ENCODE measurements at places on chromosomes 3 and 15.

DNA sequence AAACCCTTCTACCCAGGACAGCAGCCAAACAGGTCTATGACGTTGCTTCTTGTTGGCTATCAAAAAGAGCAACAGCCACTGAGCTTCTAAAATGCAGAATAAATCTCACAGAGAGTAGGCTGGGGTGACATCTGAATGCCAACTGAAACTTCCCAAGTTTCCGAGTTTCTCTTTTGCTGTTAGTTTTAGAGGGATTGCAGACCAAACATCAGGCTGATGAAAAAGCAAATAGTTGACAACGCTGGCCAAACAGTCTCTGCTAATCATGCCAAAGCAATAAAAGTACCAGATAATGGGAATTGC lies 670 bp upstream of the CBLB start:
- no peak for DNase-seq

GRCh38 chr3:51400166-51400565 lies 9.1 kb downstream of the RBM15B start:
- DNase-seq: no peak

- DNase-seq: no peak
These were observed 10.1 kb downstream of the PCSK6 start for GRCh38 chr15:101479342-101479845.

DNA sequence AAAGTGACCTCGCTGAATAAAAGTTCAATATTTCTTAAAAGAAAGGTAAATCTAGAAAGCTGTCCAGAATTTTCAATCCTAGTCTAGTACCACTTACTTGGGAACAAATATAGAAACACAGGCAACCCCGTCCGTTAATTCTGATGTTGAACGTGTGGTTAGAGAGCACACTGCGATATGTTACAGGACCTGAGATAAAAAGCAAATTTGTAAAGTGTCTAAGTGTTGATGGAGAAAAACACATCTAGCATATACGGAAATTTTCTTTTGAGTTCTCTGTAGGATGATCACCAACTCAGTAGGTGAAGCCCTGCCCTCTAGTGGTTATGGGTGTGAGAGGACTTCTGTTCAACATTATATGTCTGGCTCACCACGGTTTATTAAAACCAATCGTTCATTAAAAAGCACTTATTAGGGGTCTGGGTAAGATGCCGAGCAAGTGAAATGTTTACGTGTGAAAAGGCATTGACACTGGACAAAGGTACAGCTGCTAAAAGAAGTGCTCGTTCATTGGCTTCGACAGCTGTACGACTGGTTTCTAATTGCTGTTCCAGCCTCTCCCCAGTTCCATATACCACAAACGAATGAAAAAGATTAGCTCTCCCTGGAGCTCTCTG lies 1.0 kb upstream of the ATP2C1 start:
- peak; percentile 32 for DNase-seq

- DNase-seq: no peak
These were observed 8.6 kb downstream of the IRAK2 start for GRCh38 chr3:10173095-10173925.

DNA sequence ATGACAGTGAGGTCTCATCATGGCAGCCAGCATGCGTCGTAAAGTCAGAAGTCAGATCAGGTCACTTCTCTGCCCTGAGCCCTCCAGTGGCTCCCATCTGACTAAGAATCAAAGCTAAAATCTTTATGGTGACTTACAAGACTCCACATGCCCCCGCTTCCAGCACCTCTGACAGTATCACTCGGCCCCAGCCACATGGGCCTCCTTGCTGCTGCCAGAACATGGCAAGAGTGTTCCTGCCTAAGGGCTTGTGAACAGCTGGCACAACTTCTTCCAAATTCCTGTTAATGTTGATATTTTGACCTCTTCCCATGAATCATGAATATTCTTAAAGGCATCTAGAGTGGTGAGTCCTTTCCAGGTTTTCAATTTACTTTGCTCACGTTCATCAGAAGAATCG lies 20.5 kb downstream of the POLR2M start:
- DNase-seq: no peak

GRCh38 chr3:69936266-69936665 lies 63.3 kb upstream of the SAMMSON start:
- DNase-seq: no peak

- no peak for DNase-seq
These were observed 613.3 kb downstream of the TUSC7 start for GRCh38 chr3:117322866-117323265.

DNA sequence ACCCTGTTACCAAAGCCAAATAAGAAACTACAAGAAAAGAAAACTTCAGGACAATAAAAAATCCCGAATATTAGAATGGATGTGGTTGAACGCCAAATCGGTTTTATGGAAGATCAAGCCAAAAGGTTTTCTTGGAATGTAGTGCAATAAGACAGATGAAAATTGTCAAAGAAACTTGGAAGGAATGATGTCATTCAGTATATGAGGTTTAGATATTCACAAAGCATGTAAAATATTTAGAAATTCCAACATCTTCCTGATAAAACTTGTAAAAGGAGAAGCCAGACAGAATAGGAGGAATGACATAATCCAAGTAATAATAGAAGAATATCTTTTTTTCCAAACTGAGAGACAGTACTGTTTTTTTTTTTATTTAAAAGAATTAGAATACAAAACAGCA lies 130.3 kb upstream of the ZPLD1 start:
- no peak for DNase-seq

DNA sequence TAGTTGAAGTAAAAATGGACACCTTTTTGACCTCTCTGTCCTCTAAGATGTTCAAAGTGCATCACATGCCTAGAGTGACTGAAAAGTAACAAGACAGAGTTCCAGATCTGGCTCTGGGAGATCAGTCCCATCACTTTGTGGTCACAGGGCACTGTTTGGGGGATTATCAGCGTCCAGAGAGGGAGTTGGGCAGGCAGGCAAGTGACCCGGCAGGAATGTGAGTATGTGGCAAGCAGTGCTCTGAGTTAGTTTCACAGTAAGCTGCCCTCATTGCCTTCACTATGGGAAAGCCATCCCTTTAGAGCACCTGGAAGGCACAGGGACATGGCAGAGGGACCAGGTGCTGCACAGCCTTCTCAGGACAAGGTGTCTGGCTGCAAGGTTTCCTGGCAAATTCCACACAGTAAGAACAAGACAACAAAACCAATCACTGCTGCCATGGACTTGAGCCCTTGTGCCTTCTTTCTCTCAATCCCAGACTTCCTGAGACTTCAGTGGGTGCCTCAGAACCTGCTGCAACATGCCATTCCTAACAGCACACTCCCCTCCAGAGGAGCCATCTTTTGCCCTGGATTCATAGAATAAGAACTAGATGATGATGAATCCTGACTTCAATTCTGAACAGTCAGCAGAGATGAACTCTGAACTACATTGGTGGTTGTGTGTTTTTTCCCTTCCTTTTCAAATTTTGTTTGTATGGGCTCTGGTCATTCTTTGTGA lies 55.2 kb downstream of the TIPARP start:
- DNase-seq: no peak

- DNase-seq: no peak
These were observed 99.2 kb upstream of the MEIS2 start for GRCh38 chr15:37199545-37199944.

DNA sequence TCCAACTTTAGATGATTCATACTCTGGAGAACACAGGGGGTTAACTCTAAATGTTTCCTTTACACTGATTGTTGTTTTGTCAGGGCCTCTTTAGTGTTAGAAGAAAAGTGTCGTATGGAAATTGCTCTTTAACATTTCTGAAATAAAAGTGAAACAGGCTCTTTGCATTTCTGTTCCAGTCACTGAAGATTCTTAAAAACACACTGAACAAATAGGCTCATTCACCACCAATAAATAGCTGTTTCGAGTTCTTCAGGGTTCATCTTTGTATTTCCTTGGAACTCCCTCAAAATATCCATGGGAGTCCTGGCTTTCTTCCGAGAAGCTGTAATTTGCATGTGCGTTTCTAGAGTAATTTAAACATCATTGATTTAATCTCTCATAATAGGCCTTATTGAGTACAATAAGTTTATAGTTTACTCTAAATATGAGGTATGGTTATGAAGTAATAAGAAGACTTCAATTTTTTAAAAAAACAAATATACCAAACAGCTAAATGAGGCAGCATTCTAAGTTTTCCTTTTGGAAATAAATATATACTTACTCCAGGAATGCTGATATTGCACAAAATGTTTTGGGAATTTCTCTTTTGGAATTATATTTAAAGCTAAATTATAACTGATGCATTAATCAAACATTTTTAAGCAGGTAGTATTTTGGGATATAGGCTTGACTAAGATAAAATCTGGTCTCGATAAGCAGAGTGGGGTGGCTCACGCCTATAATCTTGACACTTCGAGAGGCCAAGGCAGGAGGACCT lies 327.4 kb downstream of the EPHA3 start:
- no peak for DNase-seq

DNA sequence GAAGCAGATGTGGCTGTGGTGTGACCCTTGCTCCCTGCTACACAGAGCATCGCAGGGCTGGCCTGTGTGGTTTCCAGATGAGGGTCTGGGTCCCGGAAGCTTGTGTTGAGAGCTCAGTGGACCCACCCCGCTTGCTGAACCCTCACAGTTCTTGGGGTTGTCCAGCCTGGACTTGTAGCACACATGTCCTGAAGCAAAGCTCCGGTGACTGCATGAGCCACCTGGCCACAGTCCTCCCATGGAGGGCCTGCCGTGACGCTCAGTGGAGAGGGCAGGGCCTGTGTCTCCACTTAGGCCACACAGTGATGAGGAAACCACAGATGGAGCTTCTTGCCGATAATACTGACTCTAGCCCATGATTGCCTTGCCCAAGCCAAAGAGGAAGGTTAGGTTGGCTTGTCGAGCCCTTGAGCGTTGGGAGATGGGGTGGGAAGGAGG lies 62.6 kb downstream of the RGMA start:
- no peak for DNase-seq

GRCh38 chr3:57918123-57918837 lies 89.9 kb upstream of the FLNB start:
- DNase-seq: no peak

DNA sequence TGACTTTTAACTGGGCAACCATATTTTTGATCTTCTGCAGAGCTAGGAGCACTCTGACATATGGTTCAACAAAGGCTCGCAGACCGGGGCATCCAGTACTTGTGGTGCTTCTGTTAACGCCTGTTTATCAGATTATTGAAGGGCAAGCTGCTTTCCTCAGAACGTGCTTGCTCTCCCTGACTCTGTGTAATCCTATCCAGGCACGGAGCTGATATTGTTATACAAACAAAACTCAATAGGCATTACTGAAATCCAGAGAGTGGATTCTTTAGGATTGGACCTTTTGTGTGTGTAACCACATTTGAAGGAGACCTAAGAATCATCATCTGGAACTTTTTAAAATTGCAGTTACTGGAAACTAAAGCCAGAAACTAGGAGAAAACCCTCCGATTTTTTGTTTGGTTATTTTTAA lies 246.5 kb downstream of the PTPRG start:
- DNase-seq: no peak

DNA sequence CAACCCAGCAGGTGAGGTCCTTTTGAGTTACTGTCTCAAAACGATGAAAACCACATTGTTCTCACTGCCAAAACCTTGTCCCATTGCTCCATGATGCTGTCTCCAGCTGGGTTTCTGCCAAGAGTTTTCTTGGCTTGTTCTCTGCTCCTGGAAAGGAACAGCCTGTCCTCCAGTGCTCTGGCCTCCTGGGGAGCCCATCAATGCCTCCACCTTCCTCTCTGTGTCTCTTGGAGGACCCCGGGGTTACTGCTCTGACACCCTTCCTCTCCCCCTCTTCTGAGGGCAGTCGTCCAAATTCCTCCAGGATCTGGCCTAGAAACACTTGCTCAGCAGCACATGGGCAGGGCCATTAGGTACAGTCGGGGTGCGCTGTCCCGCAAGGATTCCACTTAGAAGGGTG lies 63.9 kb upstream of the RGMA start:
- no peak for DNase-seq

GRCh38 chr3:158742871-158743663 lies 10.8 kb upstream of the RARRES1 start:
- DNase-seq: no peak

DNA sequence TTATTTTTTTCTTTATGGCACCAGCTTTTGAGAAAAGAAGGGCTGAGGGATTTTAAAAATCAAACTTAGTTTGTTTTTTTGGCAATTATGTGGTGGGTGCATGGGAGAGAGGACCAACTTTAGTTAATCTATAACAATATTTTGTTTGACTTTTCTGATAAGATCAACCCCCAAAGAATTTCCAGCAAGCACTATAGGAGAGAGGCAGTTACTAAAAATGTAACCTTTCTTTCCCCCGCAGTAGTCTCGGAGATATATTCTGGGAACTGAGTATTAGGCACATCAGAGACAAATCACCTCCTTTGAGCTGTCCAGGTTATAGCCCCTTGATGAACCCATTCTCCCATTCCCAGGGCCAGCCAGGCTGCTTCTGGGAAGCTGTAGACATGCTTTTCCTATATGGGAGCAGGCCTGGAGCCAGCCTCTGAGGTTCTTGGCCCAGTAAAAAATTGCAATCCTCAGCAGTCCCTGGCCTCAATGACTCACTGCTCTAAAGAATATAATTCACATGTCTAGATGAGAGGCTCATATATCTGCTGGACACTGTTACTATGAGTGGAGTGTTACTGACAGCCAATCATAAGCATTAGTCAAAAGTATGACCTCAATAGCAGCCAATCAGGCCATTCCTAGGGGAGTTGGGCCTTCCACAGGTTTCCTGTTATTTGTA lies 138.3 kb upstream of the AGBL1 start:
- no peak for DNase-seq

- DNase-seq: no peak
These were observed 992 bp downstream of the RHOV start for GRCh38 chr15:40872791-40873693.

- no peak for DNase-seq
These were observed 210.7 kb upstream of the DPH6 start for GRCh38 chr15:35756623-35757022.

DNA sequence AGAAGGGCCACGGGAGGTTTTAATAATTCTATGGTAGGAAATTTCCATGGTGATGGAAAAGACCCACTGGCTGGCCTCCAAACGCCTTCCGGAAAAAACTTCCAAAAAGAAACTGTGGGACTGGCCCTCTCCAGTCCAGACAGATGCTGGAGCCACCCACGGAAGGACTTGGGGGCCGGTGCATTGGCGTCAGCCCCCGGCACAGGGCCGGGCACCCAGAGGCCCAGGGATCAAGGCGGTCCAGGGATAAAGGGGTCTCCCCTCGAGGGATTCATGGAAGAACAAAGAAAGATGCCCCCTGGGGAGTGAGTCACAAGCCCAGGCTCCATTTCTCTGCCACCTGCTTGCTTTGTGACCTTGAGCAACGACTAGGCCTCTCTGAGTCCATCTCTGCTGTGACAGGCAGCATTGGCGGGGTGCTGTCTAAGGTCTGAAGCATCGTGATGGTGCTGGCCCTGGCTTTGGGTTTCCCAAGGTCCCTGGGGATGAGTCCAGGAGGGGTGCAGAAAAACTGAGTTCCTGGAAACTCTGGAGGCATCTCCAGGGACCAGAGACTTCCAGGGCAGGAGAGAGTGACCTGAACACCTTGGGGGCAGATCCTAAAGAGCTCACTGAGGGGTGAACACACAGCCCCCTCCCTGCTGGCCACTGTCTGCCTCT lies 21.6 kb downstream of the ATP2B2 start:
- no peak for DNase-seq

- no peak for DNase-seq
These were observed 239.9 kb upstream of the TTC14 start for GRCh38 chr3:180362081-180362480.

GRCh38 chr15:92796161-92796611 lies 103.9 kb upstream of the CHD2 start:
- DNase-seq: no peak

- DNase-seq: no peak
These were observed 254.8 kb upstream of the TPRG1 start for GRCh38 chr3:188916934-188917401.

- no peak for DNase-seq
These were observed 88.9 kb downstream of the TNIK start for GRCh38 chr3:171371354-171371753.
